NCI-H187 (cell line): ENCODE measurements at places on chromosomes 6 and 20.

DNA sequence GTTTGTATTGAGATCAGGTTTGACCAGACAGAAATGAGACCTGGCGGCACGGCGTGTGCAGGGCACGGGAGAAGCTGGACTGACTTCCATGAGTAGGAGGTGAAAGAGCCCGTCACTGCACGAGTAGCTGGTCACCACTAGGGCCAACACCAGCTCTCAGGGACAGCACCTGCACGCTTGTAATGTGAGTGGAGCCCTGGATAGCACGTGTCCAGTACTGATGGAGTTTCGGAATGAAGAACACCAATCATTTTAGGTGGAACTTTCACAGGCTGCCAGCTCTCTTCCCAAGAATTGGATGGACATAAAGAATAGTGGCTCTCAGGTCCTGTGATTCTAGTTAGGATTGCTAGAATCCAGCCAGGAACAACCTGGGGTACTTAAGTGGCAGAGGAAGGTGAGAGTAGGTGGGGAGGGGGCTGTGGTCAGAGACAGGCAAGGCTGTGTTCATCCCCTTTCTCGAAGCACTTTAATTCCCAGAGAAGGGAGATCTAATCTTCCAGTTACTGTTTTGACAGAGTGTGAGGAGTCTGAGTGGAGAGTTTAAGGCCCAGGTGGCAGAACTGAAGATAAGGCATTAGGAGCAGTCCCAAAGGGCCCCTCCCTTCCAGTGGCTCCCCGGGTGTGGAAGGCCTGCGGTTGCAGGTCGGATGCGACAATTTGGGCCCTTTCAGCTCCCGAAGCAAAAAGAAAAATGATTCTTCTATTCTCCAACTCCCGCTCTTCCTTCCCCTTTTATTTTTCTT is 314.8 kb downstream of the QKI start:
- no peak for DNase-seq

- DNase-seq: no peak
Observed at GRCh38 chr6:7594579-7595125, 4.7 kb downstream of the SNRNP48 start.

DNA sequence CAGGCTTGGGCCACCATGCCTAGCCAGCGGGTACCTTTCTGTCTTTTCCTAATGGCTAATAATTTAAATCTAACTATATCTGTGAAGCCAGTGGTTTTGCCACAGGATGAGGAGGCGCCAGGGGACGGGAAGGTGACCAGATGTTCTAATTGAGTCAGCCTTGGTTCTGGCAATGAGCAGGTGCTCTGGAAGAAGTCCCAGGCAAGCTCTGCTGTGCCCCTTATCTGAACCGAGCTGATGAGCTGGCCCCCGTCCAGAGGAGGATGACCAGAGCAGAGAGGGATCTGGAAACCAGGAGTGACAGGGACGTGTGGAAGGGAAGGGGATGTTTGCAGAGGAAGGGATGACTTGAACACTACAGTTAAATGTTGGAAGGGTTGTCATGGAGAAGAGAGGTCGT is 46.7 kb downstream of the SLC35D3 start:
- no peak for DNase-seq

- DNase-seq: no peak
Observed at GRCh38 chr6:113450061-113450465, 407.1 kb upstream of the MARCKS start.

GRCh38 chr6:568954-569523 is 87.9 kb downstream of the HUS1B start:
- no peak for DNase-seq

GRCh38 chr6:113645576-113645970 is 211.6 kb upstream of the MARCKS start:
- DNase-seq: no peak

DNA sequence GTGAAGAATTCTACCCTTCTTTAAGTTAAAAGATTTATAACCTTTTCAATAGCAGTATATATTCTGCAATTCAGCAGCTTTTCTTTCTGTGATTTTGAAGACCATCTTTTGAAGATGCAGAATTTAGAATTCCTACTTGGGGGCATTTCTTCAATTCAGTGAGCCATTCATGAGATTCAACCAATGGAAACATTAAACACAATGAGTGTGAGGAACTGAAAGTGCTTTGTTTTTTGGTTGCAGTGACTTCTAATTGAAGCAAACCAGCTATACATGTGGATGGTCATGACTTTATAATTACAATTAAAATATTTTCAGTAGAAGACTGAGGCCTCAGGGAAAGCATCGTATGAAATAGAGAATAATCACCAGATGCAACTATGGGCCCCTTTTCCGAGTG is 108.3 kb downstream of the CARMIL1 start:
- no peak for DNase-seq

- no peak for DNase-seq
Observed at GRCh38 chr6:119273272-119274196, 76.0 kb downstream of the MAN1A1 start.

GRCh38 chr6:108621117-108621516 is 60.4 kb downstream of the FOXO3 start:
- DNase-seq: no peak

DNA sequence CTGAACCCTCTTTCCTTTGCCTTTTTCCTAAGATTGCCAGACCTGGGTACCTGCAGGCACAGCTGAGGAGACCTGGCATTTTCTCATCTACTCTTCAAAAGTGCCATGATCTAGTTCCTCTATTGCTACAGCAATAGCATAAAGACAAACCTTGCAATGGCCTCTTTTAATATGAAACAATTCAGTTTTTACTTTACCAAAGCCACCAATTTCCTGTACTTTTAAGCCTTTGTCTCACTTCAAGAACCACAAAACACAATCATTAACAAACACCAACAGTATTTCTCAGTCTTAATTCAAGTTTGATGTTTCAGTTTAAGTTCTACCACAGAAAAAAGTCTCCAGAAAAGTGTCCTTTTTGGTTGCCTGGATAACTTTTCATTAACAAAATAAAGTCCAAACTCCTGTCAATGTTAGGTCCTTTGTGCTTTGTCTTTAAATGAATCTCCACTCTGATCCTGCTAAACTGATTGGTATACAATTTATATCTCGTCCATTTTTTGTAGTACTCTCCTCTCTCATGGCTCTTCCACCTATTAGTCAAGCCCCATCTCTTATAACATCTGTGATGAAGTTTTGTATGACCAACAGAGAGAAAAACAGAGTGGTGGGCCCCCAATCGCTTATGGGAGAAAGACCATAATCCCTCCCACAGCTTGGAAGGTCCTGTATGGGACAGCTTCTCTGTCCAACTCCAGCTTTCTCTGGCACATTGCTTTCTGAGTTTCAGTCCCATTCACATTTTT is 50.5 kb upstream of the THEMIS start:
- DNase-seq: no peak

GRCh38 chr20:24370249-24370648 is 99.2 kb upstream of the SYNDIG1 start:
- no peak for DNase-seq

GRCh38 chr6:71289039-71289801 is 609 bp downstream of the OGFRL1 start:
- no peak for DNase-seq
